NCI-H1436 treated with DMSO at 0.1 percent for 48 hours (cell line): ENCODE measurements at places on chromosomes 1 and 21.

DNA sequence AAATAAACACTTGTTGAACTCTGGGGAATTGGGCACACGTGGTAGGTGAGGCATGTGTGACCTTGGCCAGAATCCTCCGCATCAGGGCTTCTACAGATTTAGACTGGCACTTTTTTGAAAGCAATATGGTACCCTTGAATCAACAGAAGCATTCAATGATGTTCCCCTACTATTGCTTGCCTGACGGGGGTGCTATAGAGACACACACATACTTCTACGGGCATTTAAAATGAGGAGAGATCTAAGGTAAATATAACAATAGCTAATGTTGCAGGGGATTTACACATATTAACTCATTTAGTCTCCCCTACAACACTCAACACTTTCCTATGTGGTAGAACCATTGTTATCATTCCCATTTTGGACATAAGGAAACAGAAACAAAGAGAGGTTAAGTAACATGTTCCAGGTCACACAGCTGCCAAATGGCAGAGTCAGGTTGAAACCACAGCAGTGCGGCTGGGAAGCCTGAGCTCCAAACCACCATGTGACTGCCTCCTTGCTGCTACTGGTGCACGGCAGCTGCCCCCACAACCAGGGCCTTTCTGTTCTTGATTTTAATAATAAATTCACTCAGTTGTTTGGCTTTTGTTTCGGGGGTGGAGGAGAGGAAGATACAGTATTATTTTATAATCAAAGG lies 147.4 kb downstream of the ZNF281 start:
- DNase-seq = no peak

DNA sequence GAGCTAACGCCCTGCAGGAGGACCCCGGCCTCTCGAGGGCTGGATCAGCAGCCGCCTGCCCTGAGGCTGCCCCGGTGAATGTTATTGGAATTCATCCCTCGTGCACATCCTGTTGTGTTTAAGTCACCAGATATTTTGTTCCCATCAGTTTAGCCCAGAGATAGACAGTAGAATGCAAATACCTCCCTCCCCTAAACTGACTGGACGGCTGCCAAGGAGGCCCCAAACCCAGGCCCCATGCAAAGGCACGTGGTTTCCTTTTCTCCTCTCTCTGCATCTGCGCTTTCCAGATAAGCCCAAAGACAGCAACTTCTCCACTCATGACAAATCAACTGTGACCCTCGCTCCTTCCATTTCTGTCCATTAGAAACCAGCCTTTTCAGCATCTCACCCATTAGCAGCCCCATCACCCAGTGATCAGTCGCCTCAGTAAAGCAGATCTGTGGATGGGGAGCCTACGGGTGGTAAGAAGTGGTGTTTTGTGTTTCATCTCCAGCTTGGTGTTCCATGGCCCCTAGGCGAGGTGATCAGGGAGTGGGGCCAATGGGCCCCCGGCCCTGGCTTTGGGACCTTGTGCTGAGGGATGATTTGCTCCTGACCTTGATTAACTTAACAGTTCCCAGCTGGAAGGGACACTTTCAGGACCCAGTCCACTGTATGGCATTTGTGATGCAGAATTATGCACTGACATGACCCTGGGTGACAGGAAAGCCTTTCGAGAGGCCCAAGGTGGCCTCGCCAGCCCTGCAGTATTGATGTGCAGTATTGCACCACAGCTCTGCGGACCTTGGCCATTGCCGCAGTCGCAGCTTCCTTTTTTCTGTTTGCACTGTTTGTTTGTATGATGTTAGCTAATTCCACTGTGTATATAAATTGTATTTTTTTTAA lies 5.2 kb downstream of the NPPA start:
- no peak for DNase-seq

DNA sequence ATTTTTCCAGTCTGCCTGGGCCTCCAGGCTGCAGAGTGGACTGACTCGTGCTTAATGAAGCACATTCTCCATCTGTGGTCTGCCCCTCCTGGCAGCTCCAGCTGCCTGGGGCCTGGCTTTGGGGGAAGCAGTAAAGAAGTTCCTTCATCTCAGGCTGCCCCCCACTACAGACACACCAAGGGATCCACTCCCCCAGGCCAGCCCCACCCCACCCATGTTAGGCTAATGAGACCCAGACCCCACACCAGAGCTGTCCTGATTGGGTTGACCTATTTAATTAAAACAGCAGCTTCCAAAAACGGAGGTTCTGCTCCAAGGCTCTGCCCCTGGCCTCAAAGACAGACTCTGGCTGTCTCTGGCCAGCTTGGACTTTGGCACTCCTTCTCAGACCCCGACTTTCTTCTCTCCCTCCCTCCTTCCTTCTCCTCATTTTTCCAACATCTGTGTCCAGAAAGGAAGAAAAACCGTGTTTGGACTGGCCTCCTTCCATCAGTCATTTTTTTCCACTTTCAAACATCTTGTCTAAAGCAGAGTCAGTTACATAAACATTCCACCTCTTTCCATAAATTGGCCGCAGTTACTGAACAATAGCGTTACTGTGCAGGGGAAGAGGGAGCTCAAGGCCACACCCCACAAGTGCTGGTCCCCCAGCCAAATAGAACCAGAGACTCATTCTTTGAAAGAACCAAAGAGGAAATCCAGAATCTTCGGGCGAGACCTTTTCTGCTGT lies 29.7 kb downstream of the SERTAD4 start:
- no peak for DNase-seq

DNA sequence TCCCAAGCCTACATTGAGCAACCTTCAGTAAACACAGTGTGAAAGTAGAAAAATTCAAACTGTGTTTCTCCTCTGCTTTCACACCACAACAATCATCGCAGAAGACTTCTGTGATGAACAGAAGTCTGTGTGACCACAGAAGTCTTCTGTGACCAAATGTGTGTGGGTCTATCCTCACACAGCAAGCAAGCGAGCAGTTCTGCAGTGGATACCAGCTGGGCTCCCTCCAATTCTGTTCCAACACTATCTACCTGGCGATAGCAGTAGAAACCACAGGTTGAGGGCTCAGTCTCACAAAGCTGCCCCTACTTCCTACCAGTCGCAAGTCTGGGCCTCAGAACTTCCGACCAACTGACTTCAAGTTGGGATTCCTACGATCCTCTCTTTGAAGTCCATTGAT lies 21.0 kb upstream of the RAP1A start:
- DNase-seq = no peak

- no peak for DNase-seq
Observed at GRCh38 chr1:69246109-69246508, 321.6 kb upstream of the LRRC7 start.
